Right kidney (tissue), 9 donors: ENCODE measurements at places on chromosomes 11 and 22.

- DNase-seq, result no peak
These were observed 5.2 kb upstream of the TBX10 start for GRCh38 chr11:67644472-67645418.

DNA sequence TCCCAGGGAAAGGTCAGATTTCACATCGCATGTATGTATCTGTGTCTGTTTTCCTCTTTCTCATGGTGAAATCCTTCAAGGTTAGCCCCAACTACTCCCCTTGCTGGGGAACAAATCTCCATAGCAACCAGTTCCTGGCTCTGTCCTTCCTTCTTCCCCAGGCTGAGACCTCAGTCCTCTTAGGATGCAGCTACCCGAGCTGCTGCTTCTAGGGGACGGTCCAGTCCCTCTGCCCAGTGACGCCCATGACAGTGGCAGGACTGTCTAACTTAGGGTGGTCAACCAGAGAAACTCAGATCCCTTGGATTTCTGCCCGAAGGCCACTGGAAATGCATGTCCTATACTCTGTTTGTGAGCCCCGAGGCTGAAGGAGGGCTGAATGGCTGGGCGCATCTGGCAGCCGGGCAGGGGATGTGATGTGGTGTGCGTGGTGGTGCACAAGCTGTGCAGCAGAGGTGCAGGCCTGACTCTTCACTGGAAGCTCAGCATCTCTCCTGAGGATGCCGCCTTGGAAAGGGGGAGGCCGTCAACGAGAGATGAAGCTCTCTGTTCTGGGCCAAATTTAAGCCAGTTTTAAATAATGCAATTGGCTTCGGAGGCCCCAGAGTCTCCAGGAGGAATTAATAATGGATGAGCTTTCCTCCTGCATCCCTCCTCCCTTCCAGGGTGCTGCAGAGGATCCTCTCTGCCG lies 118.7 kb upstream of the B3GAT1 start:
- DNase-seq, result no peak

GRCh38 chr11:12376259-12377081 lies 901 bp upstream of the PARVA start:
- no peak for DNase-seq

DNA sequence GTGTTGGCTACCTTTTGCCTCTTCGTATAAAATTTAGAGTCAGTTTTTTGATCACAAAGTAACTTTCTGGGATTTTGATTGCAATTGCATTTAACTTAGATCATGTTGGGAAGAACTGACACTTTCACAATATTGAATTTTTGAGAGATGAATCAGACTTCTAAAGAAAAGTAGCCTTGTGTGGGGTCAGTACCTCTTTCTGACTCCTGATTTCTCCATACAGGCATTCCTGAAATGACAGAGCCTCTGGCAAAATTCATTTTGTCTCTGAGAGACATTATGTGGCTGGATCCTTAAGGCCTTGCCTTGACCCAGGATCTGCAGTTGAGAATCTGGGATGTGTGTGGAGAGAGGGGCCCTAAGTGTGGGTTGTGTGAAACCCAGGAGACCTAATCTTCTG lies 37.8 kb downstream of the PPFIBP2 start:
- no peak for DNase-seq

DNA sequence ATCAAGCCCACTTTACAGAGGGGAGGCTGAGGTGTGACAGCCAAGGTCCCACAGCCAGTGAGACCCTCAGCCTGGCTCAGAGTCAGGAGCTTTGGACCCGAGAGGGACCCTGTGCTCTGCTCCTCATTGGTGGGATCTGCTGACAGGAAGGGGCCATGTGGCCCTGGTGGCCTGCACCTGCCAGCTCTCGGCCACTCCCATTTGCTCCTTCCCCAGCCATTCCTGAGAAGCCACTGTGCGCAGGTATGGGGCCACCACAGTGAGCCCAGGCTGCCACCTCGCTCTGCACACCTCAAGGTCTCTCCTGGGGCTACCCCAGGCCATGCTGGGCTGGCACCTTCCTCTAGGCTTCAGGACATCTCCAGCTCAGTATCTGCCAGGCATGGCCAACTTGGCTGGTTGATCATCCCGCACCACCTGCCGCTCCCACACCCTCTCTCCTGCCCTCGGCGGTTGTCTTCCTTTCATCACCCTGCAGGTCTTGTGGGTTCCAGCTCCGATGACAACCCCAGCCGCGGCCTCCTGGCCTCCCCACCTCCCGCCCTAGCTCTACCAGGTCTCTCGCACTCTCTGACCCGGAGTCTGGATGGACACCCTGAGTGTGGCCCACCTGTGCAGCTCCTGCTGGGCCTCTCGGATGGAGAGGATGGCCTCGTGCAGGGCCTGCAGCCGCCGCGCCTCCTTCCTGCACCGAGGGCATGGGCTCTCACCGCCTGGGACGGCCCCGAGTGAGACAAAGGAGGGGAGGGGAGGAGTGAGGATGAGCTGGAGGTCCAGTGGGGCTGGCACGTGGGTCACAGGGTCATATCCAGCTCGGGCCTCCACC lies 32.2 kb upstream of the CARS1 start:
- DNase-seq, result no peak

GRCh38 chr11:86773513-86774252 lies 26.7 kb upstream of the PRSS23 start:
- DNase-seq, result peak; percentile 42

DNA sequence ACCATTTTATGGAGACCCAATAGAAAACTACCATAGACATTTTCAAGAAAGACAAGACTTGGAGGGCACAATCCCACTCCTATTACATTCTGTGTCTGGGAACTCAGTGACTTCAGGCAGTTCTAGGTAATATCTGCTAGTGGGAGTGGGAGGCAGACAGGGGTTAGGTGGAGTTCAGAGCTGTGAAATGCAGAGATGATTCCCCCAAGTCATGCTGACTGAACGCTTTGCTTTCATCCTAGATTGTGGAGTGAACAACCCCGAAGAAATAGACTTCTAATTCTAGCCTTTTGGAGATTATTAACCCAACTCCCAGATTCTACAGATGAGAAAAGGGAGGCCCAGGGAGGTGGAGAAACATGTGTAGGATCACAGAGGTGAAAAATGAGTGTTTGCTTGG lies 437.8 kb upstream of the CADM1 start:
- DNase-seq, result no peak

- peak; percentile 59 for DNase-seq
These were observed 25.3 kb upstream of the PRR5 start for GRCh38 chr22:44676441-44677352.

DNA sequence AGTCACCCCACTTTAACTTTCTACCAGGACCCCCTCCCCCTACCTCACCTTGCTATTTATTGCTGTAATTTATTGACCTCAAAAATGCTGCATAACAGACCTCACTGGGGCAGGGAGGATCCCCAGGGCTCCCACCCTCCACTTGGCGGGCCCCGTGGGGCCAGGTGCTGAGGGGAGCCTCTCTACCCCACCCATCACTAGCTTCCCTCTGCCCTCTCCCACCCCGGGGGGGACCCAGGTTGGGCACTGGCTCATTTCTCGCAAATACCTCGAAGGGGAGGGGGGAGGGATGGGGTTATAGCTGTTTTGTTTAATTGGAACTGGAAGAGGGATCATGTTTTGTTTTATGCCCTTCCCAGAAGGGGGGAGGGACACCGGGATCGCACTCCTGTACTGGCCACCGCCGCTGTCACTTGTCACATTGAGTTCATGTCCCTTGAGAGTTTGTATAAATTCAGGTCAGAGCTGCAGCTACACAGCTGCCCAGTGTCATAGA lies 16.3 kb upstream of the TMEM191C start:
- no peak for DNase-seq

- peak; percentile 6 for DNase-seq
These were observed 23.3 kb upstream of the SERPIND1 start for GRCh38 chr22:20750461-20751184.

- no peak for DNase-seq
These were observed 36.6 kb downstream of the RASSF10 start for GRCh38 chr11:13045734-13046133.

- no peak for DNase-seq
These were observed 83.5 kb downstream of the C22orf31 start for GRCh38 chr22:28978158-28978557.

- DNase-seq, result no peak
These were observed 1.5 kb downstream of the GLB1L2 start for GRCh38 chr11:134333312-134333711.

DNA sequence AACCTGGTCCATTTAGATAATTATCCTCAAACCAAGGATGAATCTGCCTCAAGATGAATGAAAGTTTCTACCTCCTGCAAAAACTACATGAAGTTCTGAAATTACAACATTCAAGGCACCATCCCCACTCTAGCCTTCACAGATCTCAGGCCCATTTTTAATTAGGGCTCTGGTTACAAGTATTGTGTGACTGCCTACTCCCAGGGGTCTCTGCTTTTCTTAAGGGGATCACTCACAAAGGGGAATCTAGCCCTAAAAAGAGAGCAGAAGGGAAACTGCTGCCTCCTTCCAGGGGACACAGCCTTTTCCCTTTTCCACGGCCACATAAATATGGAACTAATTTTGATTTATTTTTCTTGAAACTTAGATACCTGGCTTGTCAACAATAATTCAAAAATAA lies 17.4 kb upstream of the TMEM135 start:
- no peak for DNase-seq

DNA sequence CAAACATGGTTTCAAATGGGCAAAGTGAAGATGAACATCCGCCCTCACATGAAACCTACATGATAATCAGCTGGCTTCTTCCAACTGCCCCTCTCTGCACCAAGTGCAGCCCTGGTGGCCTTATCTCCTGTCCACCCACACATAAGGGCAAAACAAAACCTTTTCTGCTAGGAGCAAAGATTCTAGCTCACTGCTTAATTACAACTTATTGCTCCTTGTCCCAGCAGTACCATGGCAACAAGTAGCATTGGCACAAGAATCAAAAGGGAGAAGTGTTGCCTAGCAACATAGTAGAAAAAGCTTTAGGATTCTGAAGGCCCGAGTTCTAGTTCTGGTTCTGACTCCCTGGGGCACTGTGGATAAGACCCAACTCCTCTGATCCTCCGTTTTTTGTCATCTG lies 68.7 kb upstream of the BMAL1 start:
- DNase-seq, result no peak

DNA sequence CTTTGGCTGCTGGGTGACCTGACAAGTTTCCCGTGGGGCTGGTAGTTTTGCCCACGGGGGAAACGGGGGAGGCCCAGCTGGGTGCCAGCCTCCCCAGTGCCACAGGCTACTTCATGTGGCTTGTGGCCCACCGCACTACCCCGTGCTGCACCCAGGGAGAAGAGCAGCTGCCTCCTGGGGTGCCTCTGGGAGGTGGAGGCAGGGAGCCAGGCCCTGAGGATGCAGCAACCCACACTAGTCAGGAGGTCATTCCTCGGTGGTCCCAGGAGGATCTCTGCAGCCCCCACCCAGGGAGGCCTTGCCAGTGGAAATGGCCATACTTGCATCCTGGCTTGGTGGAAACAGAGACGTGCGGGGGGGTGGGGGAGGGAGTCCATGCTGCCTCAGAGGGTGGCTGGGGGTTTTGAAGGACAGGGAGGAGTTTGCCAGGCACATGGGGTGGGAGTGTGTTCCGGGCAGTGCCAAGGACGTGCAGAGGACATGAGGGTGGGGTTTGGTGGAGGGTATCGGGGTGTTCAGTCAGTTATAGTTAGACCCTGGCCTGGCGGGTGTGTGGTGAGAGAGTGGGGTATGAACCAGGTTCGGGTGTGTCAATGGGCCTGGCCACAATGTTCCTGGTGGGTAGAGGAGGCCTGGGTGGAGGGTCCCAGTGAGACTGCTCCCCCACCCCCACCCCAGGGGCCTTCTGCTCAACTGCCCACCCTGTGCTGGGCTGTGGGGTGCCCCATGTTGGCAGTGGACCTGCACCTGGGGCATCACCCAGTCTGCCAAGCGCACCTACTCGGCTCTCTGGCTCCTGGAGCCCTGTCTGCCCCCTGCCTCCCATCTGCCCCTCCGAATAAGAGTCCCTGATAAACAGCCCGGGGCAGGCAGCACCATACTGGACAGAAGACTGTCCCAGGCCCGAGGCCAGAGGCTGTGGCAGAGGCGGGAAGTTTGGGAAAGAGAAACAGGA lies 3.8 kb downstream of the PIM3 start:
- DNase-seq, result peak; percentile 7

DNA sequence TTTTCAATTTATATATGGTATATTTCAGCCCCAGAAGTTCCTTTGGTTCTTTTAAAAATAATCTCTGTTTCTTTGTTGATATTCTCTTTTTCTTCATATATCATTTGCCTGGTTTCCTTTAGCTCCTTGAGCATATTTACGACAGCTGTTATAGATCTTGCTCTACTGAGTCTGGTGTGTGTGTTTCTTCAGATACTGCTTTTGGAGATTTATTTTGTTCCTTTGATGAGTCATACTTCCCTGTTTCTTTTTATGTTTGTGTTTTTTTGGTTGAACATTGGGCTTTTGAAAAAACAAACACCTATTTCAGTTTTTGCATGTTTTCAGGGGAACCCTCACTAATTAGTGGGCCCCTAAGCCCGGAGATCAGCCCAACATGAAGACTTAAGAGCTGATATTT lies 23.3 kb downstream of the GLB1L2 start:
- DNase-seq, result no peak

GRCh38 chr11:69301081-69301454 lies 7.1 kb downstream of the MYEOV start:
- DNase-seq, result no peak

GRCh38 chr11:129323896-129324502 lies 51.6 kb upstream of the BARX2 start:
- DNase-seq, result no peak

- no peak for DNase-seq
These were observed 8.0 kb downstream of the DENND6B start for GRCh38 chr22:50318698-50319411.

DNA sequence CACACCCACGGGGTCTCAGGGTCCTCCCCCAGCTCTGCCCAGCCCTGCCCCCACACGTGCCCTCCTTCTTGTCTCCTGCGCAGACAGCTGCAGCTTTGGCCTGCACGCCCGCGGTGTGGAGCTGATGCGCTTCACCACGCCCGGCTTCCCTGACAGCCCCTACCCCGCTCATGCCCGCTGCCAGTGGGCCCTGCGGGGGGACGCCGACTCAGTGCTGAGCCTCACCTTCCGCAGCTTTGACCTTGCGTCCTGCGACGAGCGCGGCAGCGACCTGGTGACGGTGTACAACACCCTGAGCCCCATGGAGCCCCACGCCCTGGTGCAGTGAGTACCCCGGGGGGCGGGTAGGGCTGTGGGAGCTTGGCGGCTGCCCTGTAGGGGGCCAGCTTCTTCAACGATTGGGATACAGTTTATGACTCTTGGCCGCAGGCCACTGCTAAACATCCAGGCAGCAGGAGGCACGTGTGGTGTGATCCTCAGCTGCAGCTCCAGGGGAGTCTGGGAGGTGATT lies 30.8 kb downstream of the ST14 start:
- DNase-seq, result no peak

GRCh38 chr11:61037441-61038093 lies 64.7 kb upstream of the CD5 start:
- no peak for DNase-seq

DNA sequence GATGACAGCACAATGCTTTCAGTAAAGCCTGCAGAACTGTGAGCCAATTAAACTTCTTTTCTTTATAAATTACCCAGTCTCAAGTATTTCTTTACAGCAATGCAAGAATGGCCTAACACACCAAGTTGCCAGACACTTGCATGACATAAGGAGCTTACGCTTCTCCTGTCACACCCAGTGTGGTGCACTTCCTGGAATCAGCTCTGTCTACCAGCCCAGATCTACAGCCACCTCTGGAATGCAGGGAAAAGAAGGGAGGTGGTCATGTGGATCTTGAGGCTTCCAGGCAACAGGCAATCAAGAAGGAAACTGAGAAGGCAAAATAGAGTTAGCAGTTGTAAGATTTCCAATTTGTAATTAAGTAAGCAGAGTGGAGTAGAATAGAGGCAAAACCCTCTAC lies 37.4 kb upstream of the SESN3 start:
- DNase-seq, result no peak

GRCh38 chr11:106466521-106467080 lies 389.1 kb downstream of the AASDHPPT start:
- no peak for DNase-seq

- DNase-seq, result no peak
These were observed 64.8 kb downstream of the STIM1 start for GRCh38 chr11:3920148-3920852.
